ENCODE measurements at places on chromosomes 4 and X.

- DNase-seq, result no peak
These were observed 1.2 kb upstream of the SLC7A11 start for GRCh38 chr4:138243369-138243768.

- no peak for DNase-seq
These were observed 639.9 kb downstream of the SPOCK3 start for GRCh38 chr4:166594326-166594946.

- DNase-seq, result no peak
These were observed 687.3 kb upstream of the ACTRT1 start for GRCh38 chrX:128739539-128739938.

DNA sequence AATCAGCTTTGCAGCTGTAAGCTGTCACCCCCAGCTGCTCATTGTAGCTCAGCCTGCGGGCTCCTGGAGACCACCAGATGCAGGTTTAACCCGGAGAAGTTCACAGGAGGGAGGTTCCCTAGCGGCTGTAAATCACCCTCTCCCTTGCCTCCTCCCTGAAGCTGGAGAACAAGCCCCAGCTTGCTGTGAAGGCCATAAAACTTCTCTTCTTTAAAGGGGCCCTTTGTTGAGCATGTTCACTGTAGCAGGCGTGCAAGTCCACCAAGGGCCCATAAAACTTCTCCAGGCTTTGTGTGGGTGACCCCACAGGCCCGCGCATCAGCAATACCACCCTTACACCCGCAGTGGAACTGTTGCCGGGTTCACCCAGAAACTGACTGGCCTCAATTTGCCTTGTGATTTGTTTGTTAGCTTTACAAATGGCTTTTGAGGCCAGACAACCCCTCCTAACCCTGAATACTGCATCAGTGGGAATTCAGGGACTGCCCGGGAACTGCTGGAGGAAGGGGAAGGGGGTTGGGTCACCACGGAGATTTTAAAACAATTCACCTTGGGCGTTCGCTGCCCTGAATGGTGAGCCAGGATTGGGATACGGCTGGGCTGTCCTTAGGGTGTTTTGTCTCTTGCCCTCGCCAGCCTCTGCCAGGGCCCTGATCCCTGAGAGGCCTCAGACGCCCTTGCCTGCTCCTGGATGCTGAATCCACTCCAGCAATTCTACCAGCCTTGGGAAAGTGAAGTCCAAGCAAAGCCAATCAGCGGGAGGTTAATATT is 49.5 kb upstream of the ATP6AP2 start:
- no peak for DNase-seq

DNA sequence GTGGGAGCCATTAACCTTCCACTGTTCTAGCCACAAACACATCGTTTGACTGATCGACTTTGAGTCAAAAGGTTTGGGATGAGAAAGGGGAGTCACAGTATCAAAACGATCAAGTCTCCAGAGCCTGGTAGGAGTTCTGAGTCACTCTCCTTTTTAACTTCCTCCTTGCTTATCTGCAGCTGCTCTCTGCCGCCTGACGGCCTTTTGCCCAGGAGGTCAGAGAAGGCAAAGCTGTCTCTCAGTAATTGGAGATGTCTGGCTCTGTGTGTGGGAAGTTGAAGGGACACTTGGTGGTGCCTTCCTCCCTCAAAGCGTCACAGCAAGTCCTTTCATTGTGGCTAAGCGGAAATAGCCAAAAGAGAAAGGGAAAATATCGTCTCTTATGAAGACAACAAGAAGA is 63.1 kb downstream of the ANOS1 start:
- no peak for DNase-seq

DNA sequence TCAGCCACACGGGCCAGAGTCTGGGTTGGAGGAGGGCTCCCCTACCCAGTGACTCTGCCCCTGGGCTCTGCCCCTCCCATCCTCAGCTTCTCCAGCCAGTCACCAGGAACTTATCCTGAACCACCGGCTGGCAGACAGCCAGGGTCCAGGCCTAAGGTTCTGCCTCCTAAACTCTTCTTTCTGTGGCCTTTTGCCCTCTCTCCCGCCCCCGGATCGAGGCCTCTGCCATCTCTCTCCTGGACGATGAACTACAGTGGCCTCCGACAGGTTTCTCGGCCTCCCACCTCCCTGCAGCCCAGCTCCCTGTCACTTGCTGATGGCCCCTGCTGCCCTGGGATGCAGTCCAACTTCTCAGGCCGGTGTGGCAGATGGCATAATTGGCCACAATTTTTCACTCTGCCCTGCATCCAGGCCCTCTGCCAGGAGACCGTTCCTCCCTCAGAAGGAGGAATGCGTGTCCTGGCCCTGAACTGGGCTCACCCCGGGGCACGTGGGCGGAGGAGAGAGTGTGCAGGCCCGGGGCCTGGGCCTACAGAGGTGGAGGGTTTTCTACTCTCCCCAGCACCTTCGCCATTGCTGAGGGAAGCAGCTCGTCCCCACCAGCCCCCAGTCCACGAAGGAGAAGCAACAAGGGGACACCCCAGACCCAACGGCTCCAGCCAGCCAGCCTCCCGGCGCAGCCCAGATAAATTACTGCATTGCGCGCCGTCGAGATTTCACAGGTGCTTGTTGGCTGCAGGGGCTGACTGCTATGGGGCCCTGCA is 81.9 kb upstream of the LRPAP1 start:
- DNase-seq, result no peak

DNA sequence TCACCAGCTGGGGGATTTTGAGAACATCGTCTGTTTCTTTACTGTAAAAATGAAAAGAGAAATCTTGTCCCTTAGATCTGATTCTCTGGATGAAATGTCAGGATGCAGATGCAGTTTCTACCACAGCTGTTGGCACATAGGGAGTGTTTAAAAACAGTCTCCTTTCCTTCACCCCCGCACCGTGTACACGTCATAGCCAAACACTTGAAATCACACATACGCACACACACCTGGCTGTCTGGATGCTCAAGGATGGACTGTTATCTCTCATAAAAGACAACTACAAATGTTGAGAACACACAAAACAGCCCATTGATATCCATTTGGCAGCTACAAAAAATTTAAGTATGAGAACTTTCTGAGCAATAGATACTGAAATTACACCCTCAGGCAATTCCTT is 275.8 kb upstream of the CLNK start:
- DNase-seq, result no peak

DNA sequence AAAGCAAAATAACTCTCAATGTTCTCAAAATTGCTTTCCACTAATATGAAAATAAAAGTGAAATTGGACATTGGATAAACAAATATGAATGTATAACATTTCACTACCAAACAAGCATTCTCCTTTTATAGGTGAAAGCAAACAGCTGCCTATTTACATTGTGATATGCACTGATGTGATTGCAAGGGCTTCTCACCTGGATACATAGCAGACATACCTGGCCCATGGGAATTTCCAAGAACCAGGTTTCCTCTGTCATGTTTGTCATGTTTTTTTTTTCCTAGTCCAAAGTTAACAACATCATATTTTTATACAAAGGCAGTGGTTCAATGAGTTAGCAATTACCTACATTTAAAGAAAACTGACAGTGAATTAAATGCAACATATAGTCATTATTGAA is 228.5 kb downstream of the ANKRD50 start:
- no peak for DNase-seq

- no peak for DNase-seq
These were observed 66.0 kb downstream of the MANBA start for GRCh38 chr4:102694791-102695190.

DNA sequence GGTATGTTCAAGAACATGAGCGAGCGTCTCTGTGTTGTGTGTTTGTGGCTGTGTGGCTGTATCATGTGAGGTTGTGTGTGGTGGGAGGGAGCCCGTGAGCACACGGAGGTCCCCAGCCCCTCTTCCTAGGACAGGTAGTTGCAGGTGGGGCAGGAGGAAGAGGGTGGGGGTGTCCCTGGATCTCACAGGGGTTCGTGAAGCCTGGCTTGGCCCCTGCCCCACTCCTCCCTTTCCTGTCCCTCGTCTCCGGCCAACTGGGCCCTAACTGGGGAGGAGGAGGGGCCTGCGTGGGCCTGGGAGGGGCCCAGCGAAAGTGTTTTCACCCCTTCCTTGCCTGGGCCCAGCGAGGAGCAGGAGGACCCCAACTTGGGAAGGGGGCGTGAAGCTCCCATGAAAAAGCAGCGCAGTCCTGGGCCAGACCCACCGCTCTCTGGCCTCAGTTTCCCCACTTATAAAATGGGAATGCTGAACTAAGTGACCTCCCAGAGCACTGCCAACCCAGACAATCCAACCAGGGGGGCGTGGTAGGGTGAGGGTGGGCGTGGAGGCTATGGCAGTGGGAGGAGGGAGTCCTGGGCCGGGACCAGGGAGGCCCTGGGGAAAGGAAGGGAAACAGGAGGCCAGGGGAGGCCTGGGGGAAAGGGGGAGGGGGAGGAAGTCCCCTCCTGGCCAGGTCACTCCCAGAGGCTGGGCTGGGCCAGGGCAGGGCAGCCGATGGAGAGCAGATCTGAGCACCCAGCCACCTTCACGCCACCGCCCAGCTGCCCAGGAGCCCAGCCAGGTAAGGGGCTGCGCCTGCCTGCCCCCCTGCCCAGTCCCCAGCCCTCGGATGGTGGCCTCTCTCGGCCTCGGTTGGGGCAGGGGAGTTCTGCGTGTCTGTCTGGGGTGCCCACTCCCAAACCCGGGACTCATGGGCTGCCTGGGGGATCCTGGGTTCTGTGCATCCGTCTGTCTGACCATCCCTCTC is at the start of gene AVPR2:
Gene AVPR2 (plus strand): TSS at position 683 of the 967 bp plus-strand sequence. CDS start 473 bp downstream, outside the sequence.
- no peak for DNase-seq

GRCh38 chr4:23232987-23233386 is 540.2 kb downstream of the GBA3 start:
- DNase-seq, result no peak

GRCh38 chr4:104735174-104735573 is 240.5 kb upstream of the CXXC4 start:
- DNase-seq, result no peak

- DNase-seq, result no peak
These were observed 505.1 kb downstream of the PPARGC1A start for GRCh38 chr4:23384741-23385140.

DNA sequence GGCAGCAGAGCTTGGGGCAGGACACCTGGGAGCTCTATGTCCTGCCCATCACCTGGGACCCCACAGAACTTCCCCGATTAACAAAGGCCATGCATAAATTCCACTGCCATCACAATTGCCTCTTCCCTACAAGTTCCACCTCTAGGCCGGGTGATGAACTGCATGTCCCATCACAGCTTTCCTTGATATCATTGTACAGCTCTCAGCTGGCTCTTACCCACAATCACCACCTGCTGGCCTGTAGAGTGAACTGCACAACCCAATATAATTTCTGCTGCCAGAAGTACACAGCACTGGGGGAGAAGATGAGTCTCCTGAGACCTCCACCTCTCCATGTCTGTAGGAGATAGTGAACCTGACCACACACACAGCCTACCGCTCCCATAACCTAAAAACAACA is 285.0 kb upstream of the AADAT start:
- no peak for DNase-seq

- DNase-seq, result no peak
These were observed 362.0 kb upstream of the BOD1L1 start for GRCh38 chr4:13989501-13989900.

DNA sequence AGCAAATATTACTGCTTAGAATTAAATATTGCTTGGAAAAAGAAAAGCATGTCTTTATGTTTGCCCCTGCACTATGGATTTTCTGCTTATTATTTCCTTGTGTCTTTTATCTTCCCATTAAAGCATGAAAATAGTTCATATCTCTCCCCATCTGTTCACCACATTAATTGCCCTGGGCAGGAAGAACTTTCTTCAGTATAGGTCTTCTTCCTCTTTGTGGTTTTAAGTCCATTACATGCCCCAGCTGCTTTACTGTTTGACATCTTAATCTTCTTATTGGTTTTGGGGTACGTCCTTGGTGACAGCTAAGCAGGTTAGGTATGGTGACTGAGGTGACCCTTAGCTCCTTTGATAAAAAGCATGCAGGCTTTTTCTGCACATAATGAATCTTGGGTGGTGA is 157.3 kb downstream of the AASDH start:
- no peak for DNase-seq

DNA sequence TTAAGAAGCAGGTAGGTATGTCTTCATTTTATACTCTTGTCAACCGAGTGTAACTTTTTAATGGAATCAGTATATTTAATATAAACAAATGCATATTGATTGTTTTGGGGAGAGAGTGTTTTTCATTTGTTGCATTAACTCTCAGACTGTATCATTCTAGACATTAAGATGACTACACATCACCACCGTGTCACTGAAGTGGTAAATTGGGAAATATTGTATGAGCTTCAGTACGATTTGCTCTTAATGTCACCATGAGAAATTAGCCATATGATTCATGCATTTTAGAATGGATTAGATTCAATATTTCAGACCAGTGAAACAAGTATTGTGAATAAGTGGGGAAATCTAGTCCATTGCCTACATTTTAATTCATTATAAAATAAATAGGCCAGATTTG is 9.7 kb upstream of the MFAP3L start:
- DNase-seq, result no peak
